Right ventricle myocardium superior (tissue), 1 donor: ENCODE measurements at places on chromosomes 6 and 20.
A peak's percentile ranks its signal among the peaks of the same experiment; 100 is the strongest.

DNA sequence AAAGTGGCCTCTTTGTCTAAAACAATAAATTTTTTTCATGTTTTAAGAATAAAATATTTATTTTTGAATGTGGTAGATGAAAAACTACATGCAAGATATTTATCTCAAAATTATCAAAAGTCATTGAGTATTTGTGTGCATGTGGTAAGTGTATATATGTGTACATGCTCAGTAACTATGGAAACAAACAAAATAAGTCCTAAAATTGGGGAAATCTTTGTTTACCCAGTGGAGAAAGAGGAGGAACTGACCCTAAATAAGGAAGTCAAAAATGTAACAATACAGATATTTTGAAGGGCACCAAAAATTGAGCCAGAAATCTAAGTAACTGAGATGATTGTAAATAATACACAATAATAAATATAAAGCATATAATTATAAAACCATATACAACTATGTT is 639.2 kb downstream of the MAFB start:
- no peak for DNase-seq

DNA sequence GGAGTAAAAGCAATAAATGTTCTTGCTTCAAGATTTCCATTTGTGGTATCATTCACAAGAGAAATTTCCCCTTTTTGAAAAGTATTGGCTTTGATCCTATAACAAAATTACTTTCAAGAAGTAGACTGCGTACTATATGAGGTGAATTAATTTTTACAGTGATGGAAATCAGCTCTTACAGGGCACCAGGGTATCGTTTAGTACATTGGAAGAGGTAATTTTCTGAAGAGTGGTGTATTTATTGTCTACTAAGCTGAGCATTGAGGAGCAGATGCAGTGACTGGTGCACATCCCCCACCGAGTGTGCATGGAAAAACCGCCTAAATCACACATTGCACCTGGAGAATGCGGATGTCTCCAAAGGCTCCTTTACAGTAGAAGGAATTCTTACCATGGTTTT is 209.5 kb downstream of the SAMD5 start:
- DNase-seq, result no peak

DNA sequence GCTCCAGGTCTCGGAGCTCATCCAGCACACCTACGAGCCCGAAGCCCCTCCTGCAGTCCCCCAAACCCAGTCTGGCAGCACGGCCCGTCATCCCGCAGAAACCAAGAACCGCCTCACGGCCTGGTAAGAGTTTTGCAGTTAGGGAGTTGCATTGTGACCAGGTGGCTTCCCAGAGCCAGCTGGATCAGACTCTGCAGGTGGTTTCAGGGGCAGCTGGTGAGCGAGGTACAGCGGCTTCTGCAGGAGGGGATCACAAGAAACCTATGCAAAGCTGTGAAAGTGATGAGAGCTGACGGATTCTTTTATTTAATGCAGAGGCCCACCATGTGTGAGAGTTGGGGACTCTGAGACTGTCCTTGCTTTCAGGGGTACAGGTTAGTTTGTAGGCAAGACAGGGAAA is 45.9 kb upstream of the SCGN start:
- no peak for DNase-seq

- DNase-seq, result no peak
These were observed 49.7 kb upstream of the ARMH2 start for GRCh38 chr6:24848461-24848860.

GRCh38 chr6:163741342-163741741 is 326.8 kb downstream of the QKI start:
- DNase-seq, result no peak

GRCh38 chr6:45421709-45422502 is 44.2 kb upstream of the SUPT3H start:
- DNase-seq, result peak; percentile 71
